Keratinocyte (primary cell): ENCODE measurements at places on chromosomes 7 and 10. TPM values are rescaled to one million over a fixed set of nuclear protein-coding genes. Genes with fewer than 3 reads are reported as not detected.

GRCh38 chr7:47298636-47299035 is 283.3 kb downstream of the TNS3 start:
- no peaks in the 10 kb centered on the region for H3K27me3 ChIP-seq
- H3K27ac ChIP-seq = no peak overlapping the region
- DNase-seq = no peak
- H3K4me1 ChIP-seq = peaks cover 17% of the 10 kb centered on the region
- H3K36me3 ChIP-seq = no peaks in the 10 kb centered on the region
- H3K4me3 ChIP-seq = no peak overlapping the region

DNA sequence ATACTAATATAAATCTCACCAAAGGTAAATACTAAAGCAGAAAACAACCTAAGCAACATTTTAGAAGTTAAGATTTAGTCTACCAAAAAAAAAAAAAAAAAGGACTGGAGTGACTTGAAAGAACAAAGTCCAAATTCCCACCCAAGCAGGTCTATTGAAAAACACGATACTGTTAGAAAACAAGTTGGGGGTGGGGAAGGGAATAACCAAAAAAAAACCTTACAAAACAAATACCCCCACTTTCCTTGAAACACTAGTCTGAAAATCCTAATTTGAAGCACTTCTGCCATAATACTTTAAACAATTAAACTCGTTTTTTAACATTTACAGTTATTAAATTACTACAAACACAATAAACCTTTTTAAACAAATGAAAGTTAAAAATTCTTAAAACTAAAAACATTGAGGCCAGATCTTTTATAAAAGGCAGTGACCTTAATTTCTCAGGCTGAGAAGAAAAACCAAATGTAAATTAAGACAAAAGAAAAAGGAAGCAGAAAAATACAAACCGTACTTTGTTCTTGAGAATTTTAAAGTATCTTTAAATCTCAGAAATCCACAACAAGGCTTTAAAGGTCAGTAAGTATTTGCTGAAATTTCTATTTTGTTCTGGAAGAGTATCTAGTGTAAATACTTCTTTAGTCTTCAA is 135.1 kb downstream of the NRBF2 start:
- H3K4me3 ChIP-seq = peak overlapping the region; percentile 54
- peaks cover 5% of the 10 kb centered on the region for H3K4me1 ChIP-seq

- no peaks in the 10 kb centered on the region for H3K27me3 ChIP-seq
- H3K4me3 ChIP-seq = no peak overlapping the region
- no peaks in the 10 kb centered on the region for H3K36me3 ChIP-seq
- H3K4me1 ChIP-seq = no peaks in the 10 kb centered on the region
Observed at GRCh38 chr10:25565570-25565969, 368.5 kb upstream of the MYO3A start.

DNA sequence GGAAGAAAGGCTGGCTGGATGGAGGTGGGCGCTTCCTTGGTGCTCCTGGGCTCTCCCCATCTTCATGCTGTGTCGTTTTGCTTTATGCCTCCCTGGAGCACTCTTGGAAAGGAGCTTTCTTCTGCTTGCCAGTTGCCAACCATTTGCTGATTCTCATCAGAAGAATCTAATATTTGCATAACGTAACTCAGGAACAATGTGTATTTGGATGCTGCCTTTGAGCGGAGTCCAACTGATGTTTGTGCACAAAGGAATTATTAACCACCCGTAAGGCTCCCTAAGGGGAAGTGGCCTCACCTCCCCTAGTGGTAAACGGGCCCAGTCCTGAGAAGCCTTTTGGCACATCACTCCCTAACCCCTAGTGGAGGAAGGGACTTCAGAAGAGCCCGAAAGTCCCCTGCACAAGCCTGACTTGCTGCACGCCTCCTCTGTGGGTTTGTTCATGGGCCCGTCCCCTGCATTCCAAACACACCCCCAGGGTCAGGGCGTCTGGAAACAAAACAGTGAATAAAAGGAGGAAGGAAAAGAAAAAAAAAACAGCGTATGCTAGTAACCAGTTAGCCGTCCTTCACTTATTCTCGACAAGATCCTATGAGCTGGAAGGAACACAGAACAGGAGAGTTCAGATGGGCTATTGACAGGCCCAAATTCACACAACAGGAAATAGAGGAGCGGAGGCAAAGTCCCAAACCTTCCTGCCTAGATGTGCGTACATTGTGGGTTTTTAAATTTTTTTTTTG is 602.2 kb downstream of the LRMDA start:
- H3K27ac ChIP-seq = no peak overlapping the region
- no peak overlapping the region for H3K4me3 ChIP-seq
- H3K4me1 ChIP-seq = peaks cover 8% of the 10 kb centered on the region
- H3K27me3 ChIP-seq = peaks cover 4% of the 10 kb centered on the region
- no peak for DNase-seq

The BAMBI gene
- polyA plus RNA-seq = 2.5 to 3.4 TPM (median 2.9 TPM) in 3 replicates

The PSMC2 gene
- 144 to 240 TPM (median 215 TPM) in 3 replicates for polyA plus RNA-seq
